K562 (cell line): ENCODE measurements at places on chromosomes 1 and 21. TPM values are rescaled to one million over a fixed set of nuclear protein-coding genes. Genes with fewer than 3 reads are reported as not detected.

The CXADR gene
- 0.04 and 0.22 TPM in 2 replicates for total RNA-seq

The TRIM58 gene
- total RNA-seq: 19.1 and 19.8 TPM in 2 replicates

- DNase-seq: peak; percentile 82
These were observed 32.4 kb downstream of the GNB1 start for GRCh38 chr1:1858382-1859086.

DNA sequence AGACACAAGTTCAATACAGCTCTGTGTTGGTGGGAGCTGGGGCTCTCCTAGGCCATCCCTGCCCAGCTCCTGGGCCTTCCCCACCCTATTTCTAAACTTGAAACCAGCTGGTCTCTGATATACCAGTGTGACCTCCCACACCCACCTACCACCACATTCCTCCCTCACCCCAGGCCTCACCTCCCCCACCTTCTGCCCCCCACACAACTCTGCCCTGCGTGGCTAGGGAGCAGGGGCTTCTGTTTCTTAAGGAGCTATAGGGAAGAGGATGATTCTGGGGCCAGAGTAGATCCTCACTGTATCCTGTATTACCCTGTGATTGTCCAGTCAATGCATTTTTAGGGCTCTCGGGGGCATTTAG, 16.5 kb downstream of the NES start:
- peak; percentile 55 for DNase-seq

The RPTN gene
- total RNA-seq: not detected in 2 replicates

The CRNN gene
- not detected in 2 replicates for total RNA-seq

GRCh38 chr1:223796210-223796609, 49.5 kb downstream of the TP53BP2 start:
- DNase-seq: no peak

DNA sequence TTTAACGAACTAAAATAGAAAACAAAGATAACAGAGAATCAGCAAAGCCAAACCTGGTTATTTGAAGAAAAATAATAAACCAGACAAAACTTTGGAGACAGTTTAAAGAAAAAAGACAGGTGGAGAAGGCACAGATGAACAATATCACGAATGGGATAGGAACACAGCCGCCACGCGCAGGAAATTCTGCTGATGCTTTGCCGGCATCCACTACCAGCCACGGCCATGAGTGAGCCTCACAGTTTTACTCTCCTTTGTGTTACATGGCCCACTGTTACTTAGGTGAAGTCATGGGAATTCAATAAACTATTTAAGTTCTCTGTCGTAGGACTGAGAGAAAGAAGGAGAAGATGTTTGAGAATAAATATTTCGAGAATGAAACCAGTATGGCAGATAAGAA, 503.4 kb downstream of the TTLL7 start:
- no peak for DNase-seq

The PTPN22 gene
- total RNA-seq: 1.0 and 1.3 TPM in 2 replicates

The OLIG2 gene
- total RNA-seq: not detected in 2 replicates

The WNT3A gene
- total RNA-seq: not detected in 2 replicates

DNA sequence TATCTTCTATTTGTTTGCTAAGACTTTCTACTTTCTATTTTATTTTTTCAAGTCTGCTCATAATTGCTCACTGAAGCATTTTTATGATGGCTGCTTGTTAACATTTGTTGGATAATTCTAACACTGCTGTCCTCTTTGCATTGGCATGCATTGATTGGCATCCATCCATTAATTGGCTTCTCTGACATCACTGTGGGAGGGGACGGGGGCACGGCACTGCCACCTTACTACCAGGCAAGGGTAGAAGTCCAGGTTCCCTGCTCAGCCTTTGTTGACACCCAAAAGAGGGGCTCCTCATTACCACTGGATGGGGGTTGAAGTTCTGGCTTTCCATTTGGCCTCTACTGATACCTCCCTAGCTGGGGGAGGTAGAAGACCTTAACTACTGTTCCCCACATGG, 11.5 kb upstream of the ABCG1 start:
- no peak for DNase-seq

- DNase-seq: no peak
These were observed 413.2 kb downstream of the PLA2G4A start for GRCh38 chr1:187241971-187242370.

GRCh38 chr1:109785446-109786111, 21.9 kb upstream of the EPS8L3 start:
- DNase-seq: no peak

GRCh38 chr21:24289539-24289938, 1317.7 kb downstream of the MRPL39 start:
- no peak for DNase-seq

- DNase-seq: no peak
These were observed 506 bp downstream of the SSX2IP start for GRCh38 chr1:84689514-84690396.

GRCh38 chr1:41399145-41399795, 38.0 kb downstream of the FOXO6 start:
- no peak for DNase-seq

DNA sequence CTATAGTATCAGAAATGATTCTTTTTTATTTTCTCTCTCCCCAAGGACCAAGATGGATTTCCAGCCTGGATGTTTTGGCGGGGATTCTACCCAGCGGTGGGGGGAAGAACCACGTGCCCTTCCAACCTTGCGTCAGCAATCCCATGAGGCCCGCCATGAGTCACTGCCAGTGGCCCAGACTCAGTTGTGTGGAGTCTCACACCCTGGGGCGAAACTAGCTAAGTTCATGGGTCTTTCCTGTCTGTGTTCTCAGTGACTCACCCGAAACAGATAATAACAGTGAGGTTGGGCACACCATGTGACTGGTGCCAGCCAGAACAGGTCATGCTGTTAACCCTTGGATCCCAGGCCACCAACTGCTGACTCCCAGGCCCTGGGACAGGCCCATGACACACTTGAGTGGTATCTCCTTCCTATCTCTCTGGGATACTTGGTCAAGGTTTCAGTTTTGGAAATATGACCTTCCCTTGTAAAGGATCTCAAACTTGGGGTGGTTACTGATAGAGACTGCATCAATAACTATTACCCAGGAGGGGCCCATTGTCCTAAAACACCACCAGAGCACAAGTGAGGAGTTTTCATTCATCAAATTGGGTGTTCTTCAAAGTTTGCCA, 98.0 kb upstream of the DUSP10 start:
- DNase-seq: no peak

- no peak for DNase-seq
These were observed 64.6 kb downstream of the GNG4 start for GRCh38 chr1:235584973-235585372.

The MARK1 gene
- total RNA-seq: not detected in 2 replicates

DNA sequence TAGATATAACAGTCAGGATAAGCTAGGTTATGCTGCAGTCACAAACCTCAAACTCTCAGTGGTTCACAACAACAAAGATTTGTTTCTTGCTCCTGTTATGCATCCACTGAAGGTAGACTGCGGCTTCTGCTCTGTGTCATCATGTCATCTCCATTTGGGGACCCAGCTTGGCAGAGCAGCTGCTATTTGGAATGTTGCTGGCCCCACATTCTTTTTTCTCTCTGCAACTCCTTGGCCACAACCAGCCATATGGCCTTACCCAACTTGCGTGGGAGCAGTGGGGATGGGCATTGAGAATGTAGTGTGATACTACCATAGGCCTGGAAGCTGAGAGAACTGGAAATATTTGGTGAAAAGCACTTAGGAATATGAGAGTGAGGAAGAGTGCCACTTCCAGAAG, 26.4 kb downstream of the AGO4 start:
- no peak for DNase-seq

- peak; percentile 34 for DNase-seq
These were observed 101.5 kb upstream of the TLR5 start for GRCh38 chr1:223244366-223245103.

DNA sequence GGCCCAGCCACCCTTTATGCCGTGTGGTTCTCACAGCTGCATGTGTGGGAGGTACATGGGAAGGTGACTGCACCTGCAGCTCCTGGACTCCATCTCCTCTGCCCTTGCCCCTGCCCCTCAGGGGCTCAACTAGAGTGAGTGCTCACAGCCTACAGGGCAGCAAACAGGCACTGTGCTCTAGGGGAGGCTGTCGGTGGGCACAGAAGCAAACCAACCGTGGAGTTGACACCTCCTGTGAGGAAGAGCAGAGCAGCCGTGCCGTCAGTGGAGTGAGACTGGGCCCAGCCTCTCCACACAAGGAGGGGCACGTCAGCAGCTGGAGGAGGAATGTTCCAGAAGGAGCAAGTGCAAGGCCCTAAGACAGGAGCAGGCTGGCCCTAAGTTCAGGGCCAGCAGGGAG, 32.7 kb downstream of the BMP8A start:
- DNase-seq: no peak

- DNase-seq: no peak
These were observed 62.3 kb upstream of the EDN2 start for GRCh38 chr1:41546833-41547135.

DNA sequence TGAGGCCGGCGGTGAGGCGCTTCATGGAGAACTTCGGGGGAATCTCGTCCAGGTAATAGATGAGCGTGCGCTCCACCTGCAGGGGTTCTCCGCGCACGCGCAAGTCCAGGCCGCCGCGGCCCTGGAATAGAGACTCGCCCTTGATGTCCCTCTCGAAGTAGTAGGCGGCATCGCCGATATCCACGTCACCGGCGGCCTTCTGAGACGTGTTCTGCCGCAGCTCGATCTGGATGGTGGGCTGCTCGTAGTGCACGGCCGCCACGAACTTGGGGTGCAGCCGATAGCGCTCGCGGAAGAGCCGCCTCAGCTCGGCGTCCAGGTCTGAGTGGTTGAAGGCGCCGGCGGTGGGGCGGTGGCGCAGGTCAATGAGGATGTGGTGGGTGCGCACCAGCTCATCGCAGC, 726 bp downstream of the TACSTD2 start:
- DNase-seq: no peak
